Activated CD4-positive, alpha-beta T cell treated with anti-CD3 and anti-CD28 coated beads for 36 hours (primary cell): ENCODE measurements at places on chromosomes 16 and 17. TPM values are rescaled to one million over a fixed set of nuclear protein-coding genes. Genes with fewer than 3 reads are reported as not detected.

DNA sequence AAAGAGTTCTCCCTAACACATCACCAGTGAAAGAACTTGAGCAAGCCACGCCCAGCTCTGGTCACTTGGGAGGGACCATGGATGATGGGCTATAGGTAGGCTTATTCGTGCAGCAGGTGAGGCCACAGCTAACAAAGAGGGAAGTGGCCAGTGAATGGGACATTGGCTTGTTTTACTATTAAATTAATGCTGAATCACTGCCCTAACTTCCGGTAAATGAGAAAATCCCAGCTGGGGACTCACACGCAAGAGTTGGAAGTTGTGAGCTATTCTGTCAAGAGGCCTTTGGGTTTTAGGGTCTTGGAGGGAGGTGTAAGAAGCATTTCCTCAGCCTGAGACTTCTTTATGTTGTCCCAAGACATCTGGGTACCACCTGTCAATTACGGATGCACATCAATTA lies 315.3 kb downstream of the XYLT1 start:
- DNase-seq: no peak

The RCVRN gene
- total RNA-seq: not detected

GRCh38 chr17:17386094-17386800 lies 83.1 kb downstream of the NT5M start:
- DNase-seq: no peak

DNA sequence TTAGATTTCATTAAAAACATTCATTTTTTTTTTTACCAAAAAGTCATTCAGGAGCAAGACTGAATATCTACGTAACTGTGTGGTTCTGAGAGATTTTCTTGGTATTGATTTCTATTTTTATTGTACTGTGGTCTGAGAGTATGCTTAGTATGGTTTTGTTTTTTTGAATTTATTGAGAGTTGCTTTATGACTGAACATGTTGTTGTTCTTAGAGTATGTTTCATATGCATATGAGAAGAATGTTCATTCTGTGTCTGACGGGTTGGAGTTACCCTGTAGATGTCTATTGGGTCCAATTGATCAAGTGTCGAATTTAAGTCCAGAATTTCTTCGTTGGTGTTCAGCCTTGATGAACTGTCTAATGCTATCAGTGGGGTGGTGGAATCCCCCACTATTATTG lies 306.0 kb upstream of the KCNJ16 start:
- no peak for DNase-seq

DNA sequence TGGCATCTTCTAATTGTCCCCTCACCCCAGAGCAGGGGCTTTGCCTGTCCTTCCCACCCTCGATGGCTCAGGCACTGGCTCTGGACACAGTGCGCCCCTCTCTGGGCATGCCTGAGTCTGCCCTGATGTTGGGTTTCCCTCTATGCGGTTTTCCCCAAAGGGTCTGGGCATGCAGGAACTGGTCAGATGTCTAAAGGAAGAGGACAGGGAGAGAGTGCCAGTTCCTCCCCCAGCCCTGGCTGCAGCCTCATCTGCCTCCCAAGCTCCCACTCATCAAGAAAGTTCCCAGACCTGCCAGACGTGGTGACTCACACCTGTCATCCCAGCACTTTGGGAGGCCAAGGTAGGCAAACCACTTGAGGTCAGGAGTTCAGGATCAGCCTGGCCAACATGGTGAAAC lies 41.3 kb upstream of the PABPN1L start:
- no peak for DNase-seq
